ENCODE measurements at places on chromosomes 4 and X.

GRCh38 chrX:113512700-113513395 is 672.2 kb upstream of the AMOT start:
- no peak for DNase-seq

GRCh38 chr4:147430111-147430510 is 50.8 kb upstream of the EDNRA start:
- no peak for DNase-seq

DNA sequence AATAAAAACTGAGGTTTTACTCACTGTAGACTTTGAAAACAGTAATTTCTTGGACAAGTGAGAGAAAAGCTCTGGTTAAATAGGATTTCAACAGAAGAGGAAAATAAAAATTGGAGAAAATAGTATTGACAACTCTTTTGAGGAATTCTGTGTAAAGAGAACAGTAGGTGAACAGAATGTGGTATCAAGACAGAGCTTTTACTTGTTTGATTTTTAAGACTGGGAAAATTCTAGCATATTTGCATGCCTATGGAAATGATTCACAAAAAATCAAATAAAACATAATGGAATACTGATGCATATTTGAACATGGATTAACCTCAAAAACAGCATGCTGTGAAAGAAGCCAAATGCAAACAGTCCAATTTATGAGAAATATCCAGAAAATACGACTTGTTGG is 504.6 kb downstream of the KCTD8 start:
- no peak for DNase-seq

- no peak for DNase-seq
These were observed 2043.8 kb downstream of the ARAP2 start for GRCh38 chr4:34200535-34200934.

- no peak for DNase-seq
These were observed 53.2 kb downstream of the MAGED4B start for GRCh38 chrX:52015794-52016193.

DNA sequence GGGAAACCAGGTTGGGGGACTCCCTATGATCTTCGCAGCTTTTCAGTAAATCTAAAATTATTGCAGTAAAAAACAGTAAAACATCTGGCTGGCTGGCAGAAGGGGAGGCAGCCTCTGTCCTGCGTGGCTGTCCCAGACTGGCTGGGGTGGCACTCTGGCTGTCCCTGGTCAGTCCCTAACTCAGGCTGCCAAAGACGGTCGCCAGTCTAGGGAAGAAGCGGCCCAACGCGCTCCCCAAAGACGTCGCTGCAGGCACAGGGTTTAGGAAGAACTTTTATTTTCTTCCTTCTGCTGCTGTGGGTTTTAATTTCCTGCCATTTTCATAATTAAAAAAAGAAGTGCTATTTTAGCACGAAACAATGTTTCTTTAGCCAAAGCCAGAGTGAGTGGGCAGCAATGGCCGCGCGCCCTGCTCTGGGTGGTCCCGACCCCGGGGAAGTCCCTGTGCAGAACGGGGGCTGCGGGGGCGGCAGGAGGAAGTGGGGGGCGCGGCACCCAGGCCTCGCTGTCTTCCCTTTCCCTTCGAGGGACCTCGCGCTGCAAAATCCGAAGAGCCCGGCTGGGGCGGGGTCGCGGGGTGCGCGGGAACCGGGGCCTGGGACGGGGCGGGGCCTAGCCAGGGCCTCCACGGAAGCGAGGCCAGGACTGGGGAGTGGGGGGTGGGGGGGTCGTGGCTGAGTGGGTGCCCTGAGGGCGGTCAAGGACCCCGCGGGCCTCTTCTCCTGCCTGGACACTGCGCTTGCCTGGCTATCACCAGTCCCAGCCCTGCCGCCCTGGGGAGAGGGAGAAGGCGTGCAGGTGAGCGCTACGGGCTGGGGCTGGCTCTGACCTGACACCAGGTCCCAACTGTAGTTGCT is 6.3 kb upstream of the LETM1 start:
- DNase-seq = no peak

- DNase-seq = no peak
These were observed 44.9 kb upstream of the SMAD1 start for GRCh38 chr4:145436796-145437195.

- no peak for DNase-seq
These were observed 4.1 kb upstream of the UGT2B7 start for GRCh38 chr4:69092190-69092589.

- DNase-seq = no peak
These were observed 8.4 kb downstream of the BEND4 start for GRCh38 chr4:42144028-42144427.

GRCh38 chr4:47553329-47554125 is 68.5 kb downstream of the ATP10D start:
- no peak for DNase-seq

DNA sequence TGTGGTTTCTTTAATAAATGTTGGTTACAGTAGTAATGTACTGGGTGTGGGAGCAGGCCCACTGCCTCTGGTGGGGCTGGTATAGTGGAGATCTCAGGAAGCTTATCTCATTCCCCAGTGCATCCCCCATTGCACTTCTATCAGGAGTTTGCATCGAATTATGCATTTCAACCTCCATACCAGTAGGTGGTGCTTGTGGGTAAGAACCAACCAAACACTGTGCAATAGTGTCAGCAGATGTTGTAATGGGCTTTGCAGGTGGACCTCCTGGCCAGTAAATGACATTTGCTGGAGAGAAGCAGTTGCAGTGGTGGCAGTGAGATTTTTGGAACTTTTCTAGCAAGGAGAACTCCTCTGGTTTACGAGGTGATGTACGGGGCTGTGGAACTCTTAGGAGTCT is 150.6 kb downstream of the POU3F4 start:
- peak; percentile 20 for DNase-seq

DNA sequence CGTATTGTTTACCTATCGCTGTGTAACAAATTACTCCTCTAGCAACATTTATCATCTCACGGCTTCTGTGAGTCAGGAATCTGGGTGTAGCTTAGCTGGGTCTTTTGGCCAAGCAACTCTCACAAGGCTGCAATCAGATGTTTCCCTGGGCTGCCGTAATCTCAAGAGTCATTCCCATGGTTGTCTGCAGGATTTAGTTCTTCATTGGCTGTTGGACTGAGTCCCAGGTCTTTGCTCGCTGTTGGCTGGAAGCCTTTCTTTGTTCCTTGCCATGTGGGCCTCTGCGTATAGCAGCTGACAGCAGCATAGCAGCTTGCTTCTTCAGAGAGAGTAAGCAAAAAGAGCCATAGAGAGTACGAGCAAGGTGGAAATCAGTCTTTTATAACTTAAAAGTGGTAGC is 16.8 kb downstream of the POLR2B start:
- no peak for DNase-seq

GRCh38 chrX:71320126-71320525 is 18.6 kb downstream of the ITGB1BP2 start:
- DNase-seq = no peak

- DNase-seq = no peak
These were observed 115.7 kb downstream of the SLIT2 start for GRCh38 chr4:20367446-20367845.

DNA sequence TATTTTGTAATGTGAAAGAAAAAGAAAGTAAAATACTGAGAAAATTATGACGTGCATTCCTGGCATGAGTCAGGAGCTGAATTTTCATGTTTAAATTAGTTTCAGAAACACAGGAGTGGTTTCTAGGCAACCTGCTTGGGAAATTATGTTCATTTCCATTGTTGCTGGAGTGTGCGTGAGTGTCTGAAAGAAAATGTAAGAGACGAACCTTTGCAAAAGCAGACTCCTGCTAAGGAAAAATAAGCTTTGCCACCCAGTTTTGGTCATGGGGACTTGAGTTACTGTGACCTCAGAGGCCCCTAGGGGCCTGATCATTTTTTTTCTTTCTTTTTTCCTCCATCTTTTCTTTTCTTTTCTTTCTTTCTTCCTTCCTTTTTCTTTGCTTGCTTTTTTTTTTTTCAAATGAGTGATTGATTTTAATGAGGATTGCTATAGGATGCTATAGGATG is 18.8 kb upstream of the CHRNA9 start:
- DNase-seq = no peak

DNA sequence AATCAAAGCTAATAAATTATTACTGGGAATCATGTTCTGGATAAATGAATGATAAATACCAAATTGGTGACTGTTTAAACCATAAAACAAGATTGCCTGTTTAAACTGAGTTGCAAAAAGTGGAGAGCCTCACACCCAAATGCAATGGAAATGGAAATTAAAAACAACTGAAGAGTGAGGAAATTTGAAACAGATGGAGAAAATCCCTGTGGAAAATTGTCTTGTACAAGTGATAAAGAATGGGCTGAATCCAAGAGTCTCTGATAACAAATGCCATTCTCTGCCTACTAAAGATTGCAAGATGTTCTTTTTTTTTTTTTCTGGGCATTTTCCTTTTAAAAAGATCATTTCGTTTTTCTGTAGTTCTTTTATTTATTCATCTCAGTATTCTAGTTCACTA is 426.3 kb downstream of the NLGN4X start:
- DNase-seq = no peak

GRCh38 chr4:78829296-78829695 is 53.1 kb downstream of the BMP2K start:
- no peak for DNase-seq

DNA sequence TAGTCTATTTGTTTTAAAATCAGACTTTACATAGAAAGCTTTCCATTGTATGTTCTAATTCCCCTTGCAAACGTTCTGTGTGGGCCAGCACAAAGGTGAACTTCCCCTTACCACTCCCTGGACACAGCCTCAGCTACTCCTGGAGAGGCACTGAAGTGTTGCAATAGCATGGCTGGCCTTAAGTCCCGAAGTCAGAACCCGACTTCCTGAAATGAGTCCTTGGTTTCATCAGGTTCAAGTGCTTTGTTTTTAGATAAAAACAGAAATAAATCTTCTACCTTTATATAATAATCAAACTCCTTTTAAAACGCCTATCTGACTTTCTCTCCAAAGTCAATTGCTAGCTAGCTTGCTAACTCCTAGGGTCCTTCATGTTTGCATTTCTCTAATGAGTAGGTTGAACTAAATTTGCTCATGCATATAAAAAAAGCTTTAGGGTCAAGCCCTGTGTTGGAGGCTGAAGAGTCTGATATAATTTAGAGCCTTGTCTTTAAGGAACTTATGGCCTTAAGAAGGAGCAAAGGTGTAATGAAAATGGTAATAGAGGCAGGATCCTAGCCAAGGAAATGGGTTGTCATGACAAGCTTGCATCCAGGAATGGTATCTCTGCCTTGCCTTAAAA is 9.0 kb downstream of the BMP3 start:
- no peak for DNase-seq

GRCh38 chr4:8534129-8534528 is 46.1 kb upstream of the GPR78 start:
- DNase-seq = no peak

GRCh38 chr4:41373221-41373620 is 116.5 kb downstream of the UCHL1 start:
- DNase-seq = no peak

DNA sequence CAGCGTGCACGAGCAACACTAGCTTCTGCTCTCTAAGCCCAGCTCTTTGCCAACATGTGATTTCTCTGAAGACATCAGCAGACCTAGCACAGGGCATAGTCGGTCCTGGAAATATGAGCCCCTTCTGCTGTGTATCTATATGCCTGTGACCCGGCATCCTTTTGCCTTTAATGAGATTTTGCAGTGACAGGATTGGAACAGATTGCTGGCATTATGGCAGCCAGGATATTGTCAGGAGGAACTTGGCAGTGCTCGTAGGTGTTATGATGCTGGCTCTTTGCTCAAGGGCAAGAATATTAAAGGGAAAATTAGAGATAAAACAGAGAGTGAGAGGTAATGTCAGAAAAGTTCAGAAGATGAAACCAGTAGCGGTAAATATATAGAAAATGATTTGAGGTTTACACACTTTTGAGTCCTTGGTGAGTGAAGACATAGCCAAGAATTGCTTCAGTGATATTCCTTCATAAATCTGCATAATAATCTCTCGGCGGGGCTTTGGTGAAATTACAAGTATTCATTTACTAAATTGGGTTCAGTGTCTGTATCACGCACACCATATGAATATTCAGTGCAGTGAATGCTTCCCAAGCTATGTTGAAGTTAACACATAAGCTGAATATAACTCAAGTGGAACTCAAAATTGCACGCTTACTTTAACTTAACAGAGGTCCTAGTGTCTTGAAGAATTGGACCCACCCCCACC is 502.1 kb upstream of the NR3C2 start:
- DNase-seq = no peak

- DNase-seq = no peak
These were observed 6.8 kb downstream of the AIMP1 start for GRCh38 chr4:106323119-106323518.

DNA sequence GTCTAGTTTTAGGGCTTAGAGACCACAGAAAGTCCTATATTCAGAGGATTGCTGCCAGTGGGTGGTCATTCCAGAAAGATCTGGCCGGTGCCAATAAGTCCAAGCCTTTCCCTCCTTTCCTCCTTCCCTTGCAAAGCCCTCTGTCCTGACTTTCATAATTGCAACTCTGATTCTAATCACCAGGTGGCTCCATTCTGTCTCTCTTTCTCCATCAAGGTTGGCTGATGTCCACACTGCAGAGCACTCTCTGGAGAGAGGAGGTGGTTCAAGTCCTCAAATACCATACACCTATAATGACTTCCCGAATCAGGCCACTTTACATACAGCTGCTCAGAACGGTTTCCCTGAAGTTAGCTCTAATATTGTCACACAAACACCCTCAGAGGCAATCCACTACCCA is 22.4 kb upstream of the ARMCX4 start:
- DNase-seq = peak; percentile 60

GRCh38 chr4:148283665-148284064 is 158.5 kb downstream of the NR3C2 start:
- no peak for DNase-seq

- no peak for DNase-seq
These were observed 47.7 kb upstream of the GATB start for GRCh38 chr4:151808542-151808941.

DNA sequence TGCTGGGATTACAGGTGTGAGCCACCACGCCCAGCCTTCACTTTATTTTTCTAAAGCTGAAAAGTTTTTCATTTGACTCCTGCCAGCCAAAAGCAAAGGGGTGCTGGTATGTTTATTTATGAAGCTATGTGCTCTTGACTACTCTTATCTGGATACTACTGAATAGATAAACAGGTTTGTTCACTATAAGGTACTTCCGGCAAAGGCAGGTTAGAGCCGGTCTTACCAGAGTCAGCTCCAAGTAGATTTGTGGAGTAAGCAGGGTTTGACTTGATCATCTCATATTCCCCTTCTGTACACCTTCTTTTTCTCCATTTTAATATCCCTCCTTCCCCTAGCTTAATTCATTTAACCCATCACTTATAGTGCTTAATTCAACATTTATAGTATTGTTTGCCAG is 175.4 kb upstream of the MBNL3 start:
- no peak for DNase-seq

- DNase-seq = peak; percentile 22
These were observed 627 bp downstream of the CDKN2AIP start for GRCh38 chr4:183445097-183445428.

- DNase-seq = no peak
These were observed 35.9 kb upstream of the CLCN4 start for GRCh38 chrX:10120828-10121227.

GRCh38 chrX:111047575-111047974 is 48.4 kb upstream of the PAK3 start:
- DNase-seq = no peak

DNA sequence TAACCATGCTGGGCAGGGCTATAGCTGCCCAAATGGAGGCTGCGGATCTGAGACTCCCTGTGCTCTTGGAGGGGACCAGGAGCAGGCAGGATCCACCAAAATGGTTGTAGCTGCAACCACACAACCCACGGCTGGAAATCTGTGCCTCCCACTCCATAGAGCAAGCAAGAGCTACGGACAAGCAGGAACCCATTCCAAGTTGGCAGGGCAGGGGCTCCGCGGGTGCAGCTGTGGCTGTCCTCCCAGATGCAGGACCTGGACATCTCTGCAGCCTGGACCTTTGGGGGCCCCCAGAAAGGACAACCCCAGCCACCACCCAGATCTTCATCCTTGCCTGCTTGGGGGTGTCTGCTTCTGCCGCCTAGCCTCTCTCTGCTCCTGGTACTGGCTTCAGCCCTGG is 154.1 kb upstream of the TRAM1L1 start:
- DNase-seq = no peak
